ENCODE measurements at places on chromosomes 3 and 15.

DNA sequence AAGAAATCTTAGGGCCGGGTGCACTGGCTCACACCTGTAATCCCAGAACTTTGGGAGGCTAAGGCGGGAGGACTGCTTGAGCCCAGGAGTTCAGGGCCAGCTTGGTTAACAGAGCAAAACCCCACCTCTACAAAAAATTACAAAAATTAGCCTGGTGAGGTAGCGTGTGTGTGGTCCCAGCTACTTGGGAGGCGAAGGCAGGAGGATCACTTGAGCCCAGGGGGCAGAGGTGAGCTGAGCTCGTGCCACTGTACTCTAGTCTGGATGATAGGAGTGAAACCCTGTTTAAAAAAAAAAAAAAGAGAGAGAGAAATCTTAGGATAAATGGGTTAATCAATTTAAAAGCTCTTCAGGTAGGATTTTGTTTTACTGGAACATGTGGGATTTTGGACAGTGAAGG, 31.2 kb upstream of the DUT start:
- DNase-seq = no peak

DNA sequence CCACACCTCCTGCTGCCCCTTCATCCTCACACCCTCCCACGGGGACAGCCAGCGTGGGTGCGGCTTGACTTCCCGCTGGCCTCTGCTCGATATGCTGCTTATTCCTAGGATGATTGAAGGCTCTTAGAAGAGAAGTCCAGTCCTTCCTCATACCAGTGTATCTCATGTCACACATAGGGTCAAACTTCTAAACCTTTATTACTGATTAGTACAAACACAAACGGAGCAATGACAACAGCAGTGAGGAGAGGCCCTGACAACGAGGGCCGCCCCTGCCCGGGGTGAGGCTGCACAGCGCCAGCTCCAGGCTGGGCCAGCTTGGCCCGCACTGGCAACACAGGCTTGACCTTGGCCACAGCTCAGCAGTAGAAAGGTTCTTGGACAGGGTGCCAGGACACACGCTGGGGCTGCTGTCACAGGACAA, 3.7 kb downstream of the CIB1 start:
- no peak for DNase-seq

DNA sequence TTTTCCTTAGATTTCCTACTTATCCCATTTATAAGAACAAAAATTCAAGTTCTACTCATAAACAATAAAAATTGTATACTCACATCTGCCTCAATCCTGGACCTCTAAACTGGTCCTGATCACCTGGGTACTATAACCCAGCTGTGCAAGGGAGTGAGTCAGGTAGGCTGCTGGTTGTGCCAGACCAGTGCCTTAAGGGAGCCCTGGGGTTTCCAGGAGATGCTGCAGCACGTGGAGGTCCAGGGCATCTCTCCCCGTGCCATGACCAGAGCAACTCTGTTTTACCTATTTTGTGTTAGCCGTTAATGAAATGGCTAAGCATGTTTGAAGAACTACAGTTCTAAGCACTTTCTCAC, 140.2 kb upstream of the TRIM42 start:
- no peak for DNase-seq

GRCh38 chr15:68791431-68792283, 29.0 kb downstream of the ANP32A start:
- peak; percentile 68 for DNase-seq

DNA sequence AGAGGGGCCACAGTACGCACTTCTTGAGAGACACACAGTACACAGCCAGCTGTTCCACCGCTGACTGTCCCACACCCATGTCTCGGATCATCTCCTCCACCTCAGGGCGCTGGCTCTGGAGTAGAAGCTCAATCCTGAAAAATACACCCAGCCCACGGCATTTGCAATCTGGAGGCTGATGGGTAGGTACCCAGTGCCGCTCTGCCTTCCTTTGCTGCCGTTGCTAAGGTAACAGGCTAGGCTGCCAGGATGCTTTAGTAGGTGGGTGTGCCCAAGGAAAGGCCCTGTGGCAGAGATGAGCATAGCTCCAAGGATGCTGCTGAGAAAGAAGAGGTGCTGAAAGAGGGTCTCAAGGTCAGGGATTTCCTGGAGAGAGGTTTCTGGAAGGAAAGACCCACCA, 14.6 kb downstream of the TRAIP start:
- DNase-seq = no peak

GRCh38 chr15:57549935-57550334, 41.8 kb upstream of the MYZAP start:
- no peak for DNase-seq

DNA sequence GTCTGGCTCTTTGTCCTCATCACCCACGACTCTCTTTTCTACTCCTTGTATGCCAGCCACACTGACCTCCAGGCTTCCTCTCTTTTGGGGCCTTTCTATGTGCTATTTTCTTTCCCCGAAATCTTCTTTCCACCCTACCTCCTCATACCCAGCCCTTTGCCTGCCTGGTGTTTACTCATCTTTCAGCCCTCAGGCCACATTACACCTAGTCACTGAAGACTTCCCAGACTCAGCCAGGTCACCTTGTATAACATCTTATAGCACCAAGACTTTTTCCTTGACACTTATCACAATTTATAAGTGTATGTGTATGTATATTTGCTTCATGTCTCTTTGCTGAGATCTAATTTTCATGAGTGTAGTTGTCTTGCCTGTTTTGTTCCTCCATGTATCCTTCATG, 396.4 kb downstream of the NLGN1 start:
- no peak for DNase-seq

DNA sequence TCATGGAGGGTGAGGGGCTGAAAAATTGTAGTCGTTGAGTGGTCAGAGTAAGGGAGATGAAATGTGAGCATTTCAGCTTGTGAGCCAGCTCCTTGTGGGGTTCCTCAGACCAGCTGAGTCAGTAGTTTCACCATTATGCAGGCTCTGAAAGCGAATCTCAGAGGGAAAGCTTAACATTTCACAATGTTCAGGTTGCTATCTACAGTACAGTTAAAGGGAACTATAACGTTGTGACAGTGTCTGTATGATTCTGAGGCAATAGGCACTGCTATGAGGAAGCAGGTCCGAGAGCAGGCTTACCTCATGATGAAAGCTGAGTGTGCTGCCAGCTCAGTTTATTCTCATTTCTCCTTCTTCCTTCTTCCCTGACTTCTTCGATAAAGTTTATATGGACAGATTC, 469.6 kb downstream of the EDEM1 start:
- DNase-seq = no peak

DNA sequence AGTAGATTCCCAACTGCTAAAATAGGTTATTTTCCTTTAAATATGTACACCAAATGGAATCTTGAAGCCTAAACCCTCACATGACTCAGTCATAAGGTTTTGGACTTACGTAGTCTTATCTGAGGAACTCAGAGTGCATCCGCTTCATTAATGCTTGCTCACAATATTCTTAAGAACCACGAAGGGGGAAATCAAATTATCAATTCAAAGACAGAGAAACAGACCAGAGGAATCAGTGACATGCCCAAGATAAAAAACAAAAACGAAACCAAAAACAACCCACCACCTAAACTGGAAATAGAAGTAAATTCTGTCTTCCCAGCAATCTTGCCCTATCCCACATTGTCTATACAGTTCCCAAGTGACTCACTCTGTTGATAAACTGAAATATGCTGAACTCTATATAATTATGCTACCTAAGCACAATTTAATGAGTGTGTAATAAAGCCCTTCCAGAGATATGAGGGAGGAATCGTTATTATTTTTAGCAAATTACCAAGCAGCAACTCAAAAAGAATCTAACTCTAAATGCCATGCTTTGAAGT, 135.4 kb upstream of the CBLB start:
- no peak for DNase-seq

- DNase-seq = no peak
Measured at GRCh38 chr3:877001-877400, 215.8 kb upstream of the CNTN6 start.

DNA sequence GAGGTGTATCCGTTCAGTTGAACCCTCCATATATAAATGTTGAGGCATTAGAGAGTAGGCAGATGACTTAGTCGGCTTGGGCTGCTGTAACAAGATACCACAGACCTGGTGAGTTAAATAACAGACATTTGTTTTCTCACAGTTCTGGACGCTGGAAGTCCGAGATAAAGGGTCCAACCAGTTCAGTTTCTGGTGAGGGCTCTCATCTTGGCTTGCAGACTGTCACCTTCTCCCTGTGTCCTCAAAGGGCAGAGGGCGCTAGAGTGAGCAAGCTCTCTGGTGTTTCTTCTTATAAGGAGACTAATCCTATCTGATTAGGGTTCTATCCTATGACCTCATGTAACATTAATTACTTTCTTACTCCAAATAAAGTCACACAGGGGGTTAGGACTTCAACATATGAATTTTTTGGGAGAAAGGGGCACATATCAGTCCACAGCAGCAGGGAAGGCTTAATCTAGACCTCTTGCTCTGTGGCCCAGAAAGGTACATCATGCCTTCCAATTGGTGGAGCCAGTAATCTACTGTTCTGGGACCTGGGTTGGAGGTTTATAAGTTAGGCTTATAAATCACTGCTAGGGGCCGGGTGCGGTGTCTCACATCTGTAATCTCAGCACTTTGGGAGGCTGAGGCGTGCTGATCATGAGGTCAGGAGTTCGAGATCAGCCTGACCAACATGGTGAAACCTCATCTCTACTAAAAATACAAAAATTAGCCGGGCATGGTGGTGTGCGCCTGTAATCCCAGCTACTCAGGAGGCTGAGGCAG, 26.3 kb upstream of the SLC28A2 start:
- no peak for DNase-seq

GRCh38 chr15:63339006-63339766, 42.5 kb downstream of the CA12 start:
- DNase-seq = no peak

GRCh38 chr15:72196409-72197040, 1.1 kb downstream of the GRAMD2A start:
- no peak for DNase-seq

DNA sequence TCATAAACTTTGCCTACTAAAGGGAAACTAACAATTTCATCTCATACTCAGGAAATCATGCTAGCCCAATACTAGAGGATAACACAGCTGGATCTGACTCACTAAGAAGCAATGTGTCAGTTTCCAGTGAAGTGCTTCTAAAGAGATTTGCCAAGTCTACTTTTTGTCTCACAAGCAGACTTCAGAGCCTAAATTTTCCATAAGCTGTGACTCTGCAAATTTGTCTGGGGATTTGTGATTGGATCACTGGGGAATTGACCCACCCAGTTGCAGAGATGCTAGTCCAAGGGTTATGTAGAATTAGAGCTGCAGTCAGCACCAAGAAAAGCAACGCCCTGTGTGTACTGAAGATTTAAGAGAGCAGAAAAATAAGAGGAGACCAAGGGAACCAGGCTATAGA, 647.1 kb downstream of the NTRK3 start:
- DNase-seq = no peak
